ENCODE measurements at places on chromosomes 5 and 9. TPM values are rescaled to one million over a fixed set of nuclear protein-coding genes. Genes with fewer than 3 reads are reported as not detected.

DNA sequence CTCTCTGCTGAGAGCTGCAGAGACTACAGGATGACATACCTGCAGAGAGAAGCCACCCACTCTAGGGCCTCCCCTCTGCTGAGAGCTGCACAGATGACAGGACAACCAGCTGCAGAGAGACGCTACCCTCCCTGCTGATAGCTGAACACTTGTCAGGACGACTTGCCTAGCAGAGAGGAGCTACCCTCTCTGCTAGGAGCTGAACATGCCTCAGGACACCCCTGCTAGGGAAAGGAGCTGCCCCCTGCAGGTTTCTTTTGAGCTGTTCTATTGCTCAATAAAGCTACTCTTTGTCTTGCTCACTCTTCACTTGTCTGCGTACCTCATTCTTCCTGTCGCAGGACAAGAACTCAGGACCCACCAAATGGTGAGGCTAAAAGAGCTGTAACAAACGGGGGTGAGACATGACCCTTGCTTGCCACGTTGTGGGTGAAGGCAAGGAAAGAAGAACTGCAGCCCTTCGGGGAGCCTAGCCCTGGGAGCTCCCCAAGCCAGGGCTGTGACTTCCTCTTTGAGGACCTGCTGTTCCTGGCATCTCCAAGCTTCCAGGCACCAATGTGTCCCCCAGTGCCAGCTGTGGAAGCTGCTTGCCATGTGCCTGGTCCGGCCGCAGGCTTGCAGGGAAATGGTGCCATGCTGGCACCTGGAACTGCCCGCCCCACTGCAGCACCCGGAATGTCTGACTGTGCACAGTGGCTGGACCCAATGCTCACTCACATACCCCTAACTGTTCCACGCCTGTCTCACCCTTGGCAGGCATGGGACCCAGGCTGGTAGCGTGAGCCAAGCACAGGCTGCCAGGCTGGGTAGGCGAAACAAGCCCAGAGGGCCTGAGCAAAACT lies 5.1 kb upstream of the TESK1 start:
- DNase-seq: no peak

DNA sequence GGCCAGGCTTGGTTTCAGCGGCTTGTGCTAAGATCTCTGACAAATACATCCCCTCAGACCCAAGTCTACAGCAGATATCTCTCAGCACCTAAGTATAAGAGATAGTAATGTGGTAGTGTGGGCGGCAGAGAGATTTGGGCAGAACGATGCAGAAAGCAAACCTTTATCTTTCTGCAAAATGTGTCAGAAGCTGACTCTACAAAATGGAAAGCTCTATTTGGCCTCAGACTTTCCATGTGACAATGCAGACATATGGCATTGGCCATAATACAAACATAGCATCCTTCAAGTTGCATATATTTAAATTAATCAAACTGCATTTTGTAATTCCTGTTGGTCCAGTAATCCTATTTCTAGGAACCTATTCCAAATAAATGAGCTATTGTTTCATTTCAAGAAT lies 102.5 kb upstream of the RAI14 start:
- DNase-seq: no peak

GRCh38 chr5:141805874-141806595 lies 72.2 kb downstream of the PCDH1 start:
- no peak for DNase-seq

DNA sequence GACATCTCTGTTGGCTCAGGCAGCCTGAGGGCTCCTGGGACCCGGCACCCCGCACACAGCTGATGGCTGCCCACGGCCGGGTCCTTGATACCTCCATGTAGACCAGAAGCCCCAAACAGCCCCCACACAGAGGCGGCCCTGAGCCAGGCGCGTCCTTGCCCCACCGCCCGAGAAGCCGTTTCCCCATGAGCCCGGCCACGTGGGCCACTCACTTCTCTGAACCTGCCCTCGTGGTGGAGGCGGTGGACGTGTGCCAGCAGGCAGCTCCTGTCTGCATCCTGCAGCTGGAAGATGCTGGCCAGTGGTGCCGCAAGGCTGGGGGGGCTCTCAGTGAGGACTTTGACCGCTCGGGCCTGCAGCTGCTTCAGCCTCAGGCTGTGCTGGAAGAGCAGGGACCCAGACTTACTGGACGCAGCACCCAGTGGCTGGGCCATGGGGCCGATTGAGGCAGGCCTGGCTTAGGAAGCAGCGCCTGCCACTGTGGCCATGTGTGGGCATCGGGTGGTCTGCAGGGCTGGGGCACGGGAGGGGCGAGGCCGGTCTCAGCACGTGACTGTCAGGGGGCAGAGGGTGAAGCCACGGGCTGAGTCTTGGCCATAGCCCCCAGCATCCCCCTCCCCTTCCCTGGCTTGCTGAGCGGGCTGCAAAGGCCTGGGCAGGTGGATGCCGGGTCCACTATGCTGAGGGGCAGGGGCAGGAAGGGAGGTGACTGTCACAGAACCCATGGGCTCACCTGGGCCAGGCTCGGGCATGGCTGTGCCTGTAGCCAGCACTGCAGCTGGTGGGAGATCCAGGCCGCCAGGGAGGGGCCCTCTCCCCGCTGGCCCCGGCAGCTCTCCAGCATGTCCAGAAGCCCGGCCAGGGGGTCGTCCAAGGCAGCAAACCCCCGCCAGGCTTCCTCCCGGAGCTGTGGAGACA lies 50.0 kb downstream of the EXD3 start:
- DNase-seq: no peak

- no peak for DNase-seq
These were observed 184.4 kb upstream of the FTMT start for GRCh38 chr5:121667292-121667691.

DNA sequence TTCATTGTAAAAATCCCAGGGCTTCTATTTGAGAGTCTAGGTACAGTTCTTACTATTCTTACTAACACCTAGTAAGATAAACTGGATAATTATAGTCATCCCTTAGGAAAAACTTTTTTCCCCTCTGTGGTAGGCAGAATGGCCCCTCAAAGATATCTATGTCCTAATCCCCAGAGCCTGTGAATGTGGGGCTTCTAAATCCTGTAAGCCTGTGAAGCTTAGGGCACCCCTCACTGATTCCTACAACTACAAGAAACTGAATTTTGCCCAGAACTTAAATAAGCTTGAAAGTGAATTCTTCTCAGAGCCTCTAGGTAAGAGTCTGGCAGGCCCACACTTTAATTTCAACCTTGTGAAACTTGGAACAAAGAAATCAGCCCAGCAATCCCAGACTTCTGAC lies 130.1 kb upstream of the ACOT12 start:
- no peak for DNase-seq

- DNase-seq: no peak
These were observed 7.8 kb upstream of the ANP32B start for GRCh38 chr9:97975376-97975775.

DNA sequence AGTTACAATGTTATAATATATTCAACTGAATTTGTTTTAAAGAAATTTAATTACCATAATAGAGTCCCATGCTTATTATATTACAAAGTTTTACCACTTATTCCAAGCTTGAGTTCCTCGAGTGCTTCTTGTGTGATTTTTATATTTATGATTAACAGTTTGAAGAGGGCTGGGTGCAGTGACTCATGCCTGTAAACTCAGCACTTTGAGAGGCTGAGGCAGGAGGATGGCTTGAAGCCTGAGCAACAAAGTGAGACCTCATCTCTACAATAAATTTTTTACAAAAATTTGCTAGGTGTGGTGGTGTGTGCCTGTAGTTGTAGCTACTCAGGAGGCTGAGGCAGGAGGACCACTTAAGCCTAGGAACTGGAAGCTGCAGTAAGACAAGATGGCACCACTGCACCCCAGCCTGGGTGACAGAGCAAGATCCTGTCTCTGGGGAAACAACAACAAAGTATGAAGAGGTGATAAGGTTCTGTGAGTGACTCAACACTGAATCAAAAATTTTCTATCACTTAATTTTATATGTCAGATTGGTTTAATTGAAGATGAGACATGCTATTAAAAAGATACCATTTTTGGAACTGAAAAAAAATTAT lies 9.2 kb downstream of the POC5 start:
- DNase-seq: no peak

DNA sequence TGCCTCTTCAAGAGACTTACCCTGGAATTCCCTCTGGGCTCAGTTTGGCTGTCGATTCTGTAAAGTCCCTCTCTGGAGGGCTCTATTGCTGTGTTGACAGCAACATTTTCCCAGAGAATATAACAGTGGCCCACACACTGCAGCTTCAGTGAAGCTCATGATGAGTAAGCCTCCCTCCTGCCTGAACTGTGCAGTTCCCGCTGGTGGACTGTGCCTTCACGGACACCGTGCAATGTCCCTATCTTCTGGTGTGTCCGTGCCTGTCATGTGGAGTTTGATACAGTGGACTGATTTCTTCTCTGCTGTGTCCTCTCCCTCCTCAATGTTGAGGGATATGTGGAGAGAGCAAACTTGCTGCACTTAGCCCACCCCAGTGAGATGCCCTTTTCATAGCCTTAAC lies 109.0 kb downstream of the NTRK2 start:
- no peak for DNase-seq

GRCh38 chr5:156328161-156328560 lies 1.2 kb downstream of the SGCD start:
- DNase-seq: peak; percentile 72

DNA sequence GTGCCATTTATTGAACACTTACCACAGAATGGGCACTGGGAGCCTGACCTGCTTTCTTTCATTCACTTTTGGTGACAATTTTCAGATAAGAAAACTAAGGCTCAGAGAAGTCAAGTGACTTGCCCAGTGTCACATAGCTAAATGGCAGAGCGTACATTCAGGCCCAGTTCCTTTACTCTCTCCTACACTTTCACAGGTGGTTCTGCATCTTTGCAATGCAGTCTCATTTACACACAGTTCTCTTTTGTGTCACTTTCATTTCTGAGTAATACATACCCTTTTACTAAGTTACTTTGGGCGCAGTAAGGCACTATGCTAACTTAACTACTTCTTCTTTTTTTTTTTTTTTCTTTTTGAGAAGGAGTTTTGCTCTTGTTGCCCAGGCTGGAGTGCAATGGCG lies 8.3 kb downstream of the NFIL3 start:
- no peak for DNase-seq

GRCh38 chr9:21590058-21590996 lies 108.2 kb upstream of the IFNE start:
- no peak for DNase-seq

DNA sequence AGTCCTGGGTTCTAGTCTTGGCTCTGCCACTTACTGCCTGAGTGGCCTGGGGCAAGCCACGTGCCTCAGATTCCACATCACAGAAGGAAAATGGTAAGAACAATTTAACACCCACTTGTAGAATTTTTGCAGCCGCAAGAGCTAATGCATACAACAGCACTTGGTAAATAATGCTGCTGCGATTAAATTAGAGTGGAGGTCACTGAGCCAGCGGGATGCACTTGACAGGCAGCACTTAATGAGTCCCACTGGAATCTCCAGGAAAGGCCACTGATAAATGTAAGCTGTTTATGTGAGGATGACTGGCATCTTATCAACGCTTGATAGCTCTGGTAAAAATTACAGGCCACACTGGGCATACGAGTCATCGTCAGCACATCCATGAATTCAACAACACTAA lies 59.4 kb upstream of the UBTD2 start:
- DNase-seq: no peak

DNA sequence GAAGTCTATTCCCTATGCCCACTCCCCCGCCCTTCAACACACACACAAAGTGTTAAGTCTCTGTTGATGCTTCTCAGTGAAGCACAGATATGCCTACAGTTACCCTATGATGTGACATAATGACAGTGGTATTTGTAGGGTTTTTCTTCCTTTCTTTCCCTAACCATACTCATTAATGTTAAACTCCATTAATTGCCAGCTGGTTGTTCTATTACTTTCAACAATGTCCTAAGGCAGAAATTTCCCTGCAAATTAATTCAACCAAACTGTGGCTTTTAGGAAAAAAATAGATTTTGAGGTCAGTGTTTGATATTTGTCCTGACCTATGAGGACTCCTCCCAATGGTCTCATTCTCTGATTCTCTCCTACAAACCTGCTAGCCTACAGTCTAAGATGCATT lies 38.2 kb upstream of the SLCO6A1 start:
- DNase-seq: no peak

- no peak for DNase-seq
These were observed 4.4 kb downstream of the NSMF start for GRCh38 chr9:137454597-137455358.

DNA sequence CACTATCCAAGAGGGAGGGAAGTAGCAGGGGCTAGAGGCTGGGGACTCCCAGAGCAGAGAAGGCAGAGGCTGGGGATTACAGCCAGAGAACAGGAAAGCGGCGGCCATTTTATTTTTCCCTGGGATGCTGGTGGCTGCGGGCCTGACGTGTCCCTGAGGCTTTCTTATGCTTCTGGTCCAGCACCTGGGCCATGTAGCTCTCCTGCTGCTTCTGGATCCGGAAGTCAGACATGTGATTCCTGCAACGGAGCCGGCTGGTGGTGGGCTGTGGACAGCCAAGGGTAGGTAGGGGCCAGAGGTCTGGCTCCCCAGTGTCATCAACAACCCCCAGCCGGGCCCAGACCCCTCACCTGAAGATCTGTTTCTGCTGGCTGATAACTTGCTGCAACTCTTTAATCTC lies 1.8 kb upstream of the PROB1 start:
- DNase-seq: no peak

- DNase-seq: no peak
These were observed 8.8 kb downstream of the SLC26A2 start for GRCh38 chr5:149969181-149969930.

DNA sequence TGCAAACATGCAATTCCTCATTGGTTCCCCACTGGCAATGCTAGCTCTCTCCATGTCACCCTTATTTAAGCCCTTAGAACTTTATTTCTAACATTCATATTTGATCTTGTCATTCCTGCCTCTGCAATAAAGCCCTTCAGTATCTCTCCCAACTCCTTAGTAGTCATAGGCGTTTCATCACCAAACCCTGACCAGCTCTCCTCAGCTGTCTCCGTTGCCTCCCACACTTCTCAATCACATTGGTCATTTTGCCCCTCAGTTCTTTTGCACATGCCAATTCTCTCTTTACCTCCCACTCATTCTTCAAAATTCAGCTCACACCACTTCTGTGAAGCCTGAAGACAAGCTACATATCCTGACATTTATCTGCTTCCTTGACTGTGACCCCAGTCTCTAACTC lies 2.8 kb upstream of the RUSC2 start:
- no peak for DNase-seq

DNA sequence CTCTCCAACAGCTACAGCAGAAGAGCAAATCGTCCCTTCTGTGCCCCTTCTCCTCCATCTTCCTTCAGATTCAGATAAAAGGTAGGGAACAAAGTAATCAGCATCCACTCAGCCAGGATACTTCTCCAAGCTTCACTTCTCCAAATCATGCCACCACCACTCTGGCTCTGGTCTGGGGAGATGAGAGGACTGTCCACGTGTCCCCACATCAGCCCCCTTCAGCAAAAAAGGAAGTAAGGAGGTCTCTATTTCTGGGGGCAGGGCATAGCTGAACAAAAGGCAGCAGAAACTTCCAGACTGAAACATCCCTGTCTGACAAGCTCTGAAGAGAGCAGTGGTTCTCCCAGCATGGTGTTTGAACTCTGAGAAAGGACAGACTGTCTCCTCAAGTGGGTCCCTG lies 116.9 kb downstream of the C5orf15 start:
- DNase-seq: no peak

Gene GLDC
- 0.62 TPM for total RNA-seq

Gene MARVELD2
- total RNA-seq: not detected

Gene AK6
- total RNA-seq: 20.2 TPM

Gene LURAP1L
- total RNA-seq: 9.4 TPM

Gene OR1J2
- total RNA-seq: not detected

Gene OBP2B
- not detected for total RNA-seq

Gene CER1
- total RNA-seq: not detected

Gene CAMK4
- total RNA-seq: 0.19 TPM

Gene HEMGN
- total RNA-seq: 0.08 TPM

Gene RLN1
- total RNA-seq: 0.57 TPM

Gene ZDHHC11B
- total RNA-seq: not detected

Gene AP3S1
- total RNA-seq: 296 TPM

Gene PRDM9
- total RNA-seq: not detected

Gene IL9
- total RNA-seq: not detected

Gene LCN10
- total RNA-seq: not detected

Gene FXN
- total RNA-seq: 6.5 TPM
